ENCODE measurements at places on chromosomes 7 and 10. TPM values are rescaled to one million over a fixed set of nuclear protein-coding genes. Genes with fewer than 3 reads are reported as not detected.
A peak's percentile ranks its signal among the peaks of the same experiment; 100 is the strongest.

Gene CPA4
- total RNA-seq, result 0.38 TPM

Gene DDX50
- total RNA-seq, result 46.3 TPM

DNA sequence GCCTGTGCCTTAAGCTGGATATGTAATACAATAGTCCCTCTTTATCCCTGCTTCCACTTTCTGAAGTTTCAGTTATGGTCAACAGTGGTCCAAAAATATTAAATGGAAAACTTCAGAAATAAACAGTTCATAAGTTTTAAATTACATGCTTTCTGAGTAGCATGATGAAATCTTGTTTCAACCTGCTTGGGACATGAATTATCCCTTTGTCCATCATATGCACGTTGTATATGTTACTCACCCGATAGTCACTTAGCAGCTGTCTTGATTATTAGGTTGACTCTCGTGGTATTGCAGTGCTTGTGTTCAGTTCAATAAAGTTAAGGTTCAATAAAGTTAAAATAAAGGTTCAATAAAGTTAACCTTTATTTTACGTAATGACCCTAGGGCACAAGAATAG lies 25.5 kb downstream of the C1GALT1 start:
- no peak for DNase-seq

GRCh38 chr10:33273295-33274002 lies 61.0 kb downstream of the NRP1 start:
- DNase-seq, result peak; percentile 86

GRCh38 chr10:21314111-21314626 lies 211.3 kb downstream of the SKIDA1 start:
- peak; percentile 46 for DNase-seq
